ENCODE measurements at places on chromosomes 13 and 19.

DNA sequence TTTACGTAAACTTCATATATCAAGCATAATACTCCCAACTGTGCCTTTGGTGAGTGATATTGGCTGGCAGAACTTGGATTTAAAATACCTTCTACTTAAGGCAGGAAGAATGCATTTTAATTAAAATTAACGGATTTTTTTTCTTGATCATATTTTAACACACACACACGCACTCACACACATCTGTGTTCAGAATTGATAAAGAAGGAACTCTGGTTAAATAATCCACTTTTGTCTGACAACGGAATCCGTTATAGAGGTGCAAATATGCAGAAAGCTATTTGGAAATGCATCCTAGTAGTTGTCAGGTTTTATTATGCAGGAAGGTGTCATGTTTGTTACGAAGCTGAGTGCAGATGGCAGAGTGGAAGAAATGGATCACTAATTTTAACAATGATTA is 105.5 kb upstream of the ZNF536 start:
- no peak for DNase-seq

- no peak for DNase-seq
These were observed 254.1 kb downstream of the MZT1 start for GRCh38 chr13:72473321-72473720.

DNA sequence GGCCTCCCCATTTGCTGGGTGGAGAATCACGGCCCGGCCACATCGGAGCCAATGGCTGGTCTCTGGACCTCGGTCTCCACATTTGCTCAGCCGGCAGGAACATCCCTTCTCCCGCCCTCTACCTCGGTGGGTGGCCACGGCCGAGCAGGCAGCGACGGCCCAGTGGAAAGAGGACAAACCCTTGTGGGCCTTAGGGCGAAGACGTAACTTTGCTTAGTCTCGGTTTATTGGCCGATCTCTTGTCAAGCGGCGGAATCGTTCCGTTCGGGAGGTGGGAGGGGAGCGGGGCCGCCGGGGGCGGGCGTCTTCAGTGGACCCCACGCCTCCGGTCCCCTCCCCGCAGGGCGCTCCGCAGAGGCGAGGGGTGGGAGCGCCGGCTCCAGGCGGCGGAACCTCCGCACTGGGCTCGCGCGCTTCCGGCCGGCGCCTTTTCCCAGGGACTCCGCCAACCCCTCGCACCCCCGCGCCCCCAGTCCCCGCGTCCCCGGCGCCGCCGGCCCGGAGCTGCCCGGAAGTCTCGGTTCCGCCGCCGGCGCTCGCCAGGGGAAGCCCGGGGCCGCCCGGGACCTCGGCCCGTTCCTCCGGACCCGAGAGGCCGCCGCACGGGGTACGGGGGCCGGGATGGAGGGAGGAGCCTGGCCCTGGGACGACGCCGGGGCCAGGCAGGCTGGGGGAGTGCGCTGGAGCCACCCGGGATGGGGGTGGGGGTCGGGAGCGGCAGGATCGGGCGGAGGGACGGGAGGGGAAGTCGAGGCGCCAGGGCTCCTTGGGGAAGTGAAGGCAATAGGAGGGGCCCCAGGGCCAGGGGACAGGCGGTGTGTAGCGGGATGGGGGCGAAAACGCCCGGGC is at the start of gene ZNF580:
Gene ZNF580, plus strand, starts transcription at position 426 of the 849 bp plus-strand sequence. CDS start 1,507 bp downstream, outside the sequence.
- DNase-seq = peak; percentile 82

- DNase-seq = no peak
These were observed 140.8 kb downstream of the SHISA2 start for GRCh38 chr13:25910991-25911419.

- no peak for DNase-seq
These were observed 49.5 kb downstream of the KDM4B start for GRCh38 chr19:5018224-5019015.

DNA sequence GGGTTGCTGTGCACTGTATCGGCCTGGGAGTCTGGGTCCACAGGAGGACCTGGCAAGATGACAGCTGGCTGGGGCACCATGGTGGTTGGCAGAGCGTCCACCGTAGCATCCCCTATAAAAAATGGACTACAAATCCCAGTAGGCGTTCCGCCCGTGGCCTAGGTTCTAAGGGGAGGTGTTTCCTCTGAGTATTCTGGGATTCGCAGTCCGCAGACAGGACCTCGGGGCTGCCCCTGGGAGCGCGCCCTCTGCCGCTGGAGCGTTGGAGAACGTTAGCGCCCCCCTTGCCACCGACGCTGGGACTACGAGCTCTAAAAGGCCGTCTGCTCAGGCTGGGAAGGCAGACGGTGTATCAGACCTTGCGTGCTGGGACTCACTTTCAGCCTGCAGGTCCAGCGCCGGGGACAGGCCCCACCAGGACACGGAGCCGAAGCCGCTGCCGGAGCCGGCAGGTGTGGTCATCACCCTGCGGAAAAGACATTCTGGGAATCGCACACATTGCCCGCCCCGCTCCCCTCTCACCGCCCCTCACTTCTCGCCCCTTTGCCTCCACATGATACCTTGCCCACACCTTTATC is 372 bp downstream of the DNAAF3 start:
- DNase-seq = peak; percentile 70

GRCh38 chr19:17406046-17406886 is 836 bp upstream of the BST2 start:
- DNase-seq = no peak

DNA sequence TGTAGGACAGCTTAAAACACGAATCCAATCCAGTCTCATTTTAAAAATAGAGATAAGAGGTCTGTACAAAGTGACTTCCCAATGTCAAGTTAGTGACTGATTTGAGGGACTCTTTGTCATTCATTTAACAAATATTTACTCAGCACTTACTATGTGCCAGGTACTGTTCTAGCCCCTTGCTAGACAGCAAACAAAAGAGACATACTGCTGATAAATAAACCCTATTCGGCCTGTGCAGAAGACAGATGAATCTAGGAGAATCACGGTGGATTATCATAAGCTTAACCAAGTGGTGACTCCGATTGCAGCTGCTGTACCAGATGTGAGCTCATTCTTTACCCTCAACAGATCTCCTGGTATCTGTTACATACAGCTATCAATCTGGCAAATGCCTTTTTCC is 6.4 kb upstream of the ELF1 start:
- DNase-seq = no peak

DNA sequence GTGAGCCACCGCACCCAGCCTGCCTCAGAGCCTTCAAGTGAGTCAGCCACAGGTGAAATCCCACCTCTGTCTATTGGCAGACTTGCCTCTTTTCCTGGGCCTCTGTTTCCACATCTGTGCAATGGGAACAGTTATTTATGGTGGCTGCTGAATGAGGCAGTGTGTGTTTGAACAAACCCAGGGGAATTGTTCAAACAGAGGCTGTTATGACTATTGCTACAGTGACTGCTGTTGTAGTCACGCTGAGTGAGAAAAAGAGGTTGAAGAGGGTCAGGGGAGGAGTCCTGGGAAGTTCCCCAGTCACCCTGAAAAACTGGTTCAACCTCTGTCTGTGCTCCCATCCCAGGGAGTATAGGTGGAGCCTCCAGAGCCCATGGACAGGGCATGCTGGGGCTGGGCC is at the start of gene CEACAM19:
Gene CEACAM19, plus strand, starts transcription at position 83 of the 400 bp plus-strand sequence. CDS start 450 bp downstream, outside the sequence.
- DNase-seq = no peak

GRCh38 chr13:102035969-102036368 is 365.9 kb downstream of the FGF14 start:
- DNase-seq = no peak

- no peak for DNase-seq
These were observed 4.7 kb upstream of the DPF1 start for GRCh38 chr19:38228491-38229439.

GRCh38 chr13:79936368-79937136 is 404.4 kb downstream of the SPRY2 start:
- no peak for DNase-seq

DNA sequence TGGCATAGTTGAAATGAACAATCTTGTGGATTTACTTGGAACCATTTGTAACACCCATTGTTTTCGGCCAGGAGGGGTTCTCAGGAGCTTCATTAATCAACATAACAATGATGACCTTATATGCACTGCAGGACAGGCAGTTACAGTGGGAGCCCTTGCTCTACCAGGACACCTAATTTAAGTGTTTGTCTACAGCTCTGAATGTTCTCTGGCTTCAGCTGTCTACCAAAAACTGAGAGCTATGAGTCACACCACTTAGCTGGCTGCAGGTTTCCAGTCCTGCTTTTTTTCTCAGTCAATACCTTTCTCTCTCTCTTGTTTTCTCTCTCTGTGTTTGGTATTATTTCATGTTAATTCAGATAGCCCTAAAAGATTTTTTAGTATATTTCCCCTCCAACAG is 105.4 kb upstream of the MBNL2 start:
- DNase-seq = no peak

DNA sequence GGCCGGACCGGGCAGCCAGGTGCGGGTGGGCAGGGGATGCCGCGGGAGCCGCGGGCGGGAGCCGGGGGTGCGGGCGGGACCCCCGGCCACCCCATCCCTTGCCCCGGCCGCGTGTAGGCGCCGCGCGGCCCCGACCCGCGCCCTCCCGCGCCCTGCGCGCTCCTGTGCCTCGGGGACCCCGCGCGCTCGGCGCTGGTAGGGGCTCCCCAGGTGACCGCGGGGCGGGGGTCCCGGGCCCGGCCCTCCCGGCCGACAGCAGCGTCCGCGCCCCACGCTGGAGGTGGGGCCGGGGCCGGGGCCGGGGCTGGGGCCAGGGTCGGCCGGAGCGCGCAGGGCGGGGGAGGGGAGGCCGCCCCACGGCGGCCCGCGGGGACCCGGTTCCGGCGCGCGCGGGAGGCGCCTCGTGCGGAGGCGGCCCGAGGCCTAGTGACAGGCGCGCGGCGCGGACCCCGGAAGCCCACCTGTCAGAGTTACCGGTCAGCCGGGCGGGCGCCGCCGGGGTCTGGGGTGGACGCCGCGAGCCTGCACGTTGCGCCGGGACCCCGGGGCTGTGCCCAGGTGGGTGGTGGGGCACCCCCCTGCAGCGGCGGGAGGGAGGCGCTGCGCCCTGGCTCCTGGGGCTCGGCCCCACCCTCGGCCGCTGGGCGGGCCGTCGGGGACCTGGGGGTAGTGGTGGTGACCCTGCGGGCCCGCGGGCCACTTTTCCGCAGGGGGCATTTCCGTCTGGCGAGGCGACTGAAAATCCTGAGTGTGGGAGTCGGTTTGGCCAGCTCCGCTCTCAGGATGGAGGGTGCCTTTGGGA is 518 bp downstream of the TFDP1 start:
- DNase-seq = peak; percentile 20

DNA sequence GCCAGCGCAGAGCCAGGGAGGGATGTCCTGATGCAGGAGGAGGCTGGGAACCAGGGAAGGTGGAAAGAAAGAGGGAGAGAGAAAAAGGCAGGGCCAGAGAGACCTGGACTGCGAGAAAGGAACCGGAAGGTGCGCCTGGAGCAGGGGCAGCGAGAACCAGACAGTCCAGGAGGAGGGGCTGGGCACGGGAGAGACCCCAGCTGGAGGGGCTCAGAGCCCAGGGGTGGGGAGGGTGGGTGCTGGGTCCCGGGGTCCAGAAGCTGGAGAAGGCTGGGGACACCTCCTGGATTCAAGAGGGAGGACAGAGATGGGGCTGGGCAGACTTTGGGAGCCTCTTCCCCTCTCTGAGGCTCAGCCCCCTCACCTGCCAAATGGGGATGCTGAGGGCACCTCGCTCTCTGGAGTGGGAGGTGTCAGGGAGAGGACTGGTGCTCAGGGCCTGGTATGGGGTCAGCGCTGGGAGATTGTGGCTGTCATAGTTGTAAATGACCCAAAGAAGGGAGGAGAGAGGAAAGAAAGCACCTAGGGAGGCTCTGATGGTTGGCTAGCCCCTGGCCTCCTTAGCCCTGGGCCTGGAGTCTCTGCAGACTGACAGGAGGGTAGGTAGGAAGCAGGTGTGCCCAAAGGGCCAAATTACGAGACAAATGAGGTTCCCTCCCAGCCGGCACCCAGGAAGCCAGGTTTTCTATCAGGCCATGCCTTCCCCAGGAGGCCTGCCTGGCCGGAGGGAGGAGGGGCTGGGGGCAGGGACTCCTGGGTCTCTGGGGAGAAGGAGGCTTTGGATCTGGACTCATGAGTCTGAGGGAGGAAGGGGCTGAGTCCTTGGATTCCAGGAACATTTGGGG is 1.3 kb upstream of the SPACA6 start:
- DNase-seq = no peak

DNA sequence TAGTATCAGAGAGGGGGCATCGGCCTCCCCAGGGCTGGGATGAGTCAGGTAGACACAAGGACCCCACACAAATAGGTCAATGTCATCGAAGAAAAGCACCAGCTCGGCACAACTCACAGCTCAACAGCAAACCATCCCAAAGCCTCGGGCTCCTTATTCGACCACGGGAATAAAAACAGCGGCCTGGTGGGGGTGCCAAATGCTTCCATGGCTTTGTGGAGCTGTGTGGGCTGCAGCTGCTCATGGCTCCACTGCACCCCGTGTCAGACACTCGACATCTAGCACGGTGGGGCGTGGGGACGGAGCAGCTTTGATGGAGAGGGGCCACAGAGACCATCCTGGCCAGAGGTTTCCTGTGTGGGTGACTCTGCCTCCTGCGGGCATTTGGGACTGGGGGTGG is 212.5 kb upstream of the SOX1 start:
- DNase-seq = no peak

DNA sequence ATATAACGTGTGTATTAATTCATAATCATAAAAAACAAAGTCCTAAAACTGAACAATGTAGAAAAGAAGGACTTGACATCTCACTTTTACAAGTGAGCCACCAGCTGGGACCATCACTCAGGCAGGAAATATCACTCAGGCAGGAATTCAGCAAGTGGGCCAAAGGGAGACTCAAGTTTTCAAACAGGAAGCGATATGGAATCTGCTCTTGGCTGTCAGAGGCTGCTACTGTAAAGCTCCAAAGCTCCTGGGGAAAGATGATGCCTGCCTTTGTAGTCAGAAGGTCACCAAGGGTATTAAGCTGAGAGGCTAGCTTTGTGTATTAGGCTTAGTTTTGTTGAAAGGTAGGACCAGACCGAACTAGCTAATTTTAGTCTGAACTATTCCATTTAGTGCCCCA is 5.5 kb upstream of the AKAP11 start:
- no peak for DNase-seq

GRCh38 chr13:20160306-20161274 is at the start of gene GJA3:
GJA3 (minus strand) TSS chr13:20161052; CDS start chr13:20143288, 17,764 bp downstream.
- peak; percentile 44 for DNase-seq

- peak; percentile 62 for DNase-seq
These were observed 928 bp upstream of the PNPLA6 start for GRCh38 chr19:7534531-7535046.

- no peak for DNase-seq
These were observed 71.2 kb upstream of the GTF3A start for GRCh38 chr13:27353166-27353583.

DNA sequence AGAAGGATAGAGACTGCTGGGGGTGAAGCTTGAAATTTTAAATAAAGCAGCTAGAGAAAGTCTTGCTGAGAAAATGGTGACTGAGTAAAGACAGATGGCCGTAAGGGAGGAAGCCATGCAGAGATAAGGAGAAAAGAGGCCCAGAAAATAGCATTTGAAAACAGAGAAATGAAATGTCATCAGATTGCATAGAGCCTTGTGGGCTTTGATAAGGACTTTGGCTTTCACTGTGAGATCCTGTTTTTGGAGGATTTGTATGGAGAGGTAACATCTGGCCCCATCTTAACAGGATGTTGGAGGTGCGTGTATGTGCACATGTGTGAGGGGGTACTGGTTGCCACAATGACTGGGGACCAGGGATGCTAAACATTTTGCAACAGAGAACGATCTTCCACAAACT is 19.5 kb upstream of the ATP8A2 start:
- DNase-seq = no peak

Data from mucosa of descending colon (tissue), 3 donors.